ENCODE measurements at places on chromosomes 7 and 10.
A peak's percentile ranks its signal among the peaks of the same experiment; 100 is the strongest.

GRCh38 chr7:28174901-28175661 lies 5.5 kb downstream of the JAZF1 start:
- DNase-seq, result no peak

- DNase-seq, result peak; percentile 48
These were observed 4.2 kb downstream of the INHBA start for GRCh38 chr7:41698726-41699125.

DNA sequence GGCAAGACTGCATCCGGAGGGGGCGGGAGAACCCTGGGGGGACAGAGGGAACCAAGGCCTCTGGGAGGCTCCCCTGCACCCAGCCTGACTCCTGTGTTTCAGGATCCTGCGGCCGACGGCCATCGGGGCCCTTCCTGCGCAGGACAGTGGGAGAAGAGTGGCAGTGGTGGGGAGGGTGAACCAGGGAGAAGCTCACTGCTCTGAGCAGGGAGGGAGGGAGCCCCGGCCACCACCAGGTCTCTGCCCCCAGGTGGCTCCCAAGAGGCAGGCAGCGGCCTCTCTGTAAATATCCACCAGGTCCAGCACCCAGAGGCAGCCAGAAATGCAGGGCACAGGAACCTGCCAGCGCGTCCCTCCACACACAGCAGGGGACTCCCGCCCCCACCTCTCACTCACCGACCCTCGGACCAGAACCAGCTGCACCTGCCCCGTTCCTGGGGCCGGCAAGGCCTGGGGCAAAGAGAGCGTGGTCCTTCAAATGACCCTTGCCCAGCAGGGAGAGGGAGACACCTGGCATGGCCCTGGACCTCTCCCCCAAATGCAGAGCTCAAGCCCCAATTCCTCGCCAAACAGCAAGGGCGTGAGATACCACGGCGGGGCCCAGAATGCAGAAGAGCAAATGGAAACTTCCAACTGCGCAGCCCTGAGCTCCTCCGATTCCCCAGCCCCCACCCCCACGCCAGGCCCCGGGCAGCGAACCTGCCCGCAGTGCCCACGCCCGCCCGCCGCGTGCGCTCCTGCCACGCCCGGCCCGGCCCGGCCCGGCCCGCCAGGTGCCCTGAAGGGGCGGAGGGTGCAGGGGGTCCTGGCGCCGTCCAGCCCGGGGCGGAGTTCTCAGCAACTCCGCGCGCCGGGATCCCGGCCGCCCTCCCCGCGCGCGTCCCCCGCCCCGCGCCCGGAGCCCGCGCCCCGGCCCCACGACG lies 805 bp downstream of the RASGEF1A start:
- DNase-seq, result no peak

- DNase-seq, result no peak
These were observed 63.9 kb downstream of the VOPP1 start for GRCh38 chr7:55508221-55509011.
